ENCODE measurements at places on chromosomes 12 and 14.

- DNase-seq: no peak
Measured at GRCh38 chr12:91127306-91127705, 16.0 kb upstream of the LUM start.

GRCh38 chr14:51783765-51784164 is 76.6 kb upstream of the GNG2 start:
- DNase-seq: no peak

DNA sequence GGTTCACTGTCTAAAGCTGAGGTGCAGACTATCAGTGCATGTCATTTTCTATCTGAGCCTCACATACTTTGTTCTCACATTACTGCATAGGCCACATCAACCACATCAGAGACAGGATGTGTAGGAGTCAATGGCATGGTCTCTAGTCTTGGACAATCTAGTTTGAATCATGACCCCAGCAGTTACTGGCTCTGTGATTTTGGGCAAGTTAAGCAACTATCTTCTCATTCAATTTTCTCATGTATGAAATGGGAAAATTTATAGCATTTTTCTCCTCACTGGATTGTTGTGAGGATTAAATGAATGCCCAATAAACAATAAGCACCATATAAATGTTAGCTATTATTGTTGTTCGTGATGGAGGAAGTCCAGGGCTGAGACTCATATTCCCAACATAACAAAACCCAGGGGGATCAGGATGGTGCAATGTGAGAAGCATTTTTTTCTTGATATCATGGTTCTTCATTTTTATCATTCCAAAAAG is 432.6 kb downstream of the LRIG3 start:
- no peak for DNase-seq

DNA sequence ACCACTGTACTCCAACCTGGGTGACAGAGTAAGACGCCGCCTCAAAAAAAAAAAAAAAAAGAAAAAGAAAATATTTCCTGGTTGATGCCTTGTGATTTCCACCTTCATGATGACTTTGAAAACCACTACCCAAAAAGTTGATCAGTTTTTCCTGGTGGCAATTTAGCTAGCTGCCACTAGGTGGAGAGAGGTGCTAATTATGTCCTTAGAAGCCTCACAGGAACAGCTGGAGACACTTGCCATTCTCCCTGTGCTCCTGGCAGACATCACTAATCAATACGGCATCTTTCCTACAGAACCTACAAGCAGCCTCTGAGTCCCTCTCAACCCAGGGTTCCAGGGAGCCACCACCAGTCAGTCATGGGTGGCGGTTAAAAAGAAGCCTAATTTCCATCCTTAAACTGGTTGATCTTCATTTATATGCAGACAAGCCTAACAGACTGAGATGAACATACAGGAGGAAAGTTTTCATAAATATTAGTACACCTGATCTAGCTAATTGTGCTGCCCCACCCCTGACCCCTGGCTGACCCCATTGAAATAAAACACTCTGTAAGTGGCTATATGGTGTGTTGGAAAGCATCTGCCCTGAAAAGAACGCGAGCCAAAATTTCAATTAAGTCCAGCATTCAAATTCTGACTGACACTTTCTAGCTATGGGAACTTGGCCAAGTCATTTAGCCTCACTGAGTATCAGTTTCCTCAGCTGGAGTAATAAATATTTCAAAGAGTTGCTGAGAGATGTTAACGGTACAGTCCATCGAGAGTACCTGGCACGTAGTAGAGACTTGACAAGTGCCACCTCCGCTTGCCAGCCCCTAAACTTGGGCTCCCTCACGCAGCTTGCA is 6.2 kb upstream of the OAS1 start:
- peak; percentile 33 for DNase-seq

DNA sequence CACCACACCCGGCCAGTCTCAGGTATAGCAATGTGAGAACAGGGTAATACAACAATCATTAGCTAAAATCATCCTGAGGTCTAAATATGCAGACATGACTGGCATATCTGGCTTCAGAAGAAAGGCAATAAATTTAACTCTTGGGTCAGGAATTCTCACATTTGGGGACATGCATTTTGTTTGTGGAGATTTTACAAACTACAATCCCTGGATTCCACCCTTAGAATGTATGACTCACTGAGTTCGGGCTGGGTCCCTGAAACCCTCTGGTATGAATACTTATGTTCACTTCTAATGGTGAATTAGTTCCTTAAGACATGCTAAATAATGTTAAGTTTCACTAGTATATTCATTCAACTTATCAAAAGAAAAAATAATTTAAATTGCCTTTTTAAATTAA is 98.9 kb upstream of the HMGA2 start:
- no peak for DNase-seq

DNA sequence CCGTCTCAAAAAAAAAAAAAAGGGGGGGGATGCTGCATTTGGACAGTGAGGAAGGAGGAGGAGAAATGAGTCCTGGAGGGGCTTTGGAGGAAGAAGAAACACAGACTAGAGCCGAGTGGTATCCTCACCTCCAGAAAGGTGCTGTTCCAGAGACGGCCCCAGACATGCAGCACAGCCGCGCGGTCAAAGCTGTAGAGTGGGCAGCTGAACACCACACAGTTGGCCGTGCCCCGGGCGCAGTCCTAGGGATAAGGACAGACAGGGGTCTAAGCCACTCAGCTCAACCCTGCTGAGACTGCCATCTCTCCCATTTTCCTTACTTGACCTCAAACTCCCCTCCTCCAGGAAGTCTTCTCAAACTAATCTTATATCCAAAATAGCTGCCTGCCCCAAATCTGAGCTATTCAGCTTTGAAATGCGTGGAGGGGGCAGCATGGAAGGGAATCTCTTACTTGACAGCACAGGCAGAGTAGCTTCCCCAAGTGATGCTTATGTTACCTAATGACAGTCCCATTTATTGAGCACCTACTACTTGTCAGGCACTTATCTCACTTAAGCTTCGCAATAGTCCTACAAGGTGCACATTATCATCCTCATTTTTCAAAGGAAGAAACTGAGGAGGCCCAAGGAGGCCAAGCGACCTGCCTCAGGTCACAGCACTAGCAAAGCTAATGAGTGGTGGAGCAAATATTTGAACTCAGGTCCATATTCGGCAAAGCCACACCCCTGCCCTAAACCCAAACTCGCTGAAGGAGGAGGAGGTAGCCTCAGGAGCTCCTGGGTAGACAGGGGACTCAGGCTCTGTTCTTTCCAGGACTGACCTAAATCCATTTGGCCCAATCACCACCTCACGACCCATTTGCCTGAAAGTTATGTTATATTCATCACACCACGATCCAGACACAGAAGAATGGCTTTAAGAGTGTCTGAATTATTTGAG is 18.7 kb downstream of the ITGA7 start:
- no peak for DNase-seq

Measured in activated T-cell treated with anti-CD3 and anti-CD28 coated beads for 24 hours (primary cell).